ENCODE measurements at places on chromosomes 7 and 10.

DNA sequence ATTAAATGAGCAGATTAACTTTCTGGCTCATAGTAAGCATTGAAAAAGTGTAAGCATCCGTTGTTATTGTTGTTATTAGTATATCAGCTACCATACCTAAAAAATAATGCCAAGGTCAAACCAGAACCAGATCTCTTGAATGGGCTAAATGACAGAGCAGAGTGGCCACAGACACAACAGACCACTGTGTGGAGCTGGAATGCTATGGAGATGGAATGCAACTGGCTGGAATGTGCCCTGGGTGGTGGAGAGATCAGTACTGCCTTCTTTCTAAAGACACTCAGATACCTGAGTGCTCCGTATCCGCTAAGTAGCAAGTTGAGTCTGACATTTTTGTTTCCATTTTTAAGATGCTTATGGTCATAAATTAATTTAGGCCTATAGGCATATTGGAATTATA is 20.5 kb upstream of the DNAJB12 start:
- DNase-seq: no peak

- no peak for DNase-seq
Measured at GRCh38 chr7:25586513-25586912, 358.2 kb upstream of the NPVF start.

- DNase-seq: no peak
Measured at GRCh38 chr7:141481971-141482370, 69.2 kb upstream of the AGK start.

- DNase-seq: peak; percentile 30
Measured at GRCh38 chr7:1555813-1556543, at the start of gene TMEM184A. TSS of gene TMEM184A (minus strand) at chr7:1556205. CDS start at chr7:1555484, 721 bp downstream.

GRCh38 chr10:588246-589165 is 101.0 kb downstream of the DIP2C start:
- DNase-seq: no peak

GRCh38 chr10:123621492-123621891 is 44.7 kb upstream of the GPR26 start:
- no peak for DNase-seq

- peak; percentile 10 for DNase-seq
Measured at GRCh38 chr10:91410638-91411371, 661 bp downstream of the HECTD2 start.

DNA sequence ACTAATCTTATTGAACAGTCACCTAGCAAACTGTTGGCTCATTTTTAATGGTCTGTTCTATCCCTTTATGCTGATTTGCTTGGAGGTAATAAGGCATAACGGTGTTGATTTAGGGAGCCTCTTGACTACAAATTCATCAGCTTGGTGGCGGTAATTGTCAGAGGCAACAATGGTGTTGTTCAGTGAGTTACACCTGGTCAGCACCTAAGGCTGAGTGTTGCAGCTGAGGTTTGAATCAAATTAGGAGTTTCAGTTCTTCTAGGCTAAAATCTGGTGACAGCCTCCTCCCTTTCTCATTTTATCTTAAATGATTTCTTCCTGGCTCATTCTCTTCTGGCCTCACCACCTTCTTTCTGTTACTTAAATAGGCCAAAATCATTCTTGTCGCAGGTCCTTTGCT is 42.3 kb upstream of the SP8 start:
- no peak for DNase-seq

DNA sequence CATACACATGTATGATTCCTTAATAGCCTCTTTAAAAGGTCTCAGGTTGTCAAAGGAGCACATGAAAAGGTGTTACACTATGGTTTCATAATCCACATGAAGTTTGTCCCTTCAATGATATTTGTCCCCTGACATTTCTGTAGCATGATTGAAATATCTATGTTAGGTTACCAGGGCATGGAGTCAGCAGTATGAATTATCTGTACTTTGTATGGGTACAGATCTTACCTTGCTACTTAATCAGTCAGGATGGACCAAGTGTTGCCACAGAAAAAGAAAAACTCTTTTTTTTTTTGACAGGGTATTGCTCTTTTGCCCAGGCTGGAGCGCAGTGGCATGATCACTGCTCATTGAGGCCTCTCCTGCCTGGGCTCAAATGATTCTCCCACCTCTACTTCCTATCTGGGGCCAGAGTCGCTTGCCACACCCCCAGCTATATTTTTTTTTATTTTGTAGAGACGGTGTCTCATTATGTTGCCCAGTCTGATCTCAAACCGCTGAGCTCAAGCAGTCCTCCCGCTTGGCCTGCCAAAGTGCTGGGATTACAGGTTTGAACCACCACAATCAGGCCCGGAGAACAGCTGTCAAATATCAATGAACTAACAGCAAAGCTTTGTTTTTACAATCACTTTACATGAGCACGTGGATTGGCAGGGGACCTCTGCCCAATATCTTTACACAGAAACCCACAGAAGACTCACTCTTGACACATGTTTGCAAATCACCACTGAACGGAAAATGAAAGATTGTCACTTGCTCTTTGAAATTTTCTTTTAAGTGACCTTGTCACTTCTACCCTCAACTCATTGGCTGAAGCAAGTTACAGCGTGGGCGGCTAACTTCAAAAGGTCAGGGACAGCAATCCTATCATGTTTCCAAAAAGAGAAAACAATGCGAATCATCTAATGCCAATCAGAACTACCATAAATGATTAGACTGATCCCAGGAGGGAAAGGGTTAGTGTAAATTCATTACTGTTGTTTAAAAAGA is 140.2 kb downstream of the PRKG1 start:
- DNase-seq: no peak

GRCh38 chr7:151398446-151399304 is 11.2 kb downstream of the WDR86 start:
- no peak for DNase-seq

GRCh38 chr10:118977835-118978234 is 51.7 kb upstream of the NANOS1 start:
- DNase-seq: no peak

DNA sequence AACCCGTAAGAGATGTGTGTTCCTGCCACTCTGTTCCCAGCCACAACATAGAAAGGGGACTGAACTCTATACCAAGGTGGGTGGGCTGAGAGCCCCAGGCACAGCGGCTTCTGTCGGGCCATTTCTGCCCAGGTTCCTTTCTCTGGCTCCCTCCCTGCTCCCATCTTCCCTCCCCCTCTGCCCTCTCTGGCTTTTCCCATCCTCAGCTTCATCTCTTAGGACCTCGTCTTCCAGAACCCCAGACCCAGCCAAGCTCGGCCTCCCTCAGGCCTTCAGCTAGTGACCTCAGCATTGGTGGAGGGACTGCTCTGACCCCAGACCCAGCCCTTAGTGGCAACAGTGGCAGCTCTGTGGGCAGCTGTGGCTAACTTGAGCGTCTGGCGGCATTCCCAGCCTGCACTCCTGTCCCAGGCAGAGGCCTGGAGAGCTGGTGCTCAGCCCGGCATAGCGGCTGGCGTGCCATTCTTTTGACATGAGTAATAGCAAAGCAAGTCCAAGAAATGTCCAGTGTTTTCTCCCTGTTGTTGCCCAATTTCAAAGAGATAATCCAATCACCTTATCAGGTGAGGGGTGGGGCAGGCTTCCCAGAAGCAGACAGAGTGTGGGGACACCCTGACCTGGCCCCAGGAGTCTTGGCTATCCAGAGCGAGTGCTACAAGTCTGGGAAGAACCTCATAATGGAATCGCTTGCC is 15.9 kb downstream of the PTPRE start:
- DNase-seq: no peak

DNA sequence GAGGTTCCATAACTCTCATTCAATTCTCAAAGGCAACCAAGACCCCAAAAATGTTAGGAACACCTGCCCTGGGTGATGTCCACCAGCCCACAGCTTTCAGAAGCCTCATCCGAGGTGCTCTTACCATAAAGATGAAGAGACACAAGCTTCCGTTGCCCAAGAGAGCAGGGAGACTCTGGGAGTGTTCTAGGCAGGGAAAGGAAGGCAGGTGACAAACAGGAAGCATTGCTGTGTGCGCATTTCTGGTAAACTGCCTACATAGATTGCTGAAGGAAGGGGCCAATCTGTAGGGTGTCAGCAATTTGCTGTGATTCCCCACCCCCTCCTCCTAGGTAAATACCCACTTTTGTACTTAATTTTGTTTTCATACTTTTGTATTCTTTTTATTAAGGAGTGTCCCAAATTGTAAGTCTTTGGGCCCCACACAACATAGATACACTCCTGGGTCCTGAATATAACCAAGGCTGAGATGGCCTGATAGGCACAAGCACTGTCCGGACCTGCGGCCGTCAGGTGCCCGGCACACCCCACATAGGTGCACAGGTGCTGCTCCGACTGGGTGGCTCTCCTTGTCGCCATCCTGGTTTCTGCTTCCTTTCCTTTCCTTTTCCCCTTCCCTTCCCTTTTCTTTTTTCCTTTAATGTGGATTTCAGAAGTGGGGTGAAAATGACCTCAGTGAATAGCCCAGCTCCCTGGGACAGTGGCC is 51.4 kb upstream of the SMNDC1 start:
- no peak for DNase-seq

DNA sequence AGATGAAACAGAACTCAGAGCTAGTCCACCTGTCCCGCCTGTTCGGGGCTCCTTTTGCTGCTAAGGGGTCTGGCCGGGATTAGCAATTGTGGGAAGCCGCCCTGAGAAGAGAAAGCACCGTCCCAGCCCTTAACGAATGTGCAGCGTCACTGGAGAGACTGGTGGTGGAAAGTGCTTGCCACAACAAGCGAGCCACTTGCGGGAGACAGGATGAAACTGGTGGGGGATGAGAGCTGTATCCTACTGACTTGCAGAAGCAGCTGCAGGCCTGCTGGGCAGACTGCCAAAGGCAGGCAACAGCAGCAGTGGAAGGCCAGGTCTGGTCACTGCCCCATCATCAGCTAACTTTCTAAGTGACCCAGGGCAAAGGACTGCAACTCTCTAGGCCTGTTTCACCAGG is 95.4 kb downstream of the FAM53B start:
- peak; percentile 90 for DNase-seq

- no peak for DNase-seq
Measured at GRCh38 chr10:129631006-129631405, 164.0 kb downstream of the MGMT start.

- DNase-seq: peak; percentile 11
Measured at GRCh38 chr10:124344931-124345330, 73.8 kb downstream of the OAT start.

GRCh38 chr7:116538138-116538537 is 13.3 kb downstream of the CAV1 start:
- no peak for DNase-seq

DNA sequence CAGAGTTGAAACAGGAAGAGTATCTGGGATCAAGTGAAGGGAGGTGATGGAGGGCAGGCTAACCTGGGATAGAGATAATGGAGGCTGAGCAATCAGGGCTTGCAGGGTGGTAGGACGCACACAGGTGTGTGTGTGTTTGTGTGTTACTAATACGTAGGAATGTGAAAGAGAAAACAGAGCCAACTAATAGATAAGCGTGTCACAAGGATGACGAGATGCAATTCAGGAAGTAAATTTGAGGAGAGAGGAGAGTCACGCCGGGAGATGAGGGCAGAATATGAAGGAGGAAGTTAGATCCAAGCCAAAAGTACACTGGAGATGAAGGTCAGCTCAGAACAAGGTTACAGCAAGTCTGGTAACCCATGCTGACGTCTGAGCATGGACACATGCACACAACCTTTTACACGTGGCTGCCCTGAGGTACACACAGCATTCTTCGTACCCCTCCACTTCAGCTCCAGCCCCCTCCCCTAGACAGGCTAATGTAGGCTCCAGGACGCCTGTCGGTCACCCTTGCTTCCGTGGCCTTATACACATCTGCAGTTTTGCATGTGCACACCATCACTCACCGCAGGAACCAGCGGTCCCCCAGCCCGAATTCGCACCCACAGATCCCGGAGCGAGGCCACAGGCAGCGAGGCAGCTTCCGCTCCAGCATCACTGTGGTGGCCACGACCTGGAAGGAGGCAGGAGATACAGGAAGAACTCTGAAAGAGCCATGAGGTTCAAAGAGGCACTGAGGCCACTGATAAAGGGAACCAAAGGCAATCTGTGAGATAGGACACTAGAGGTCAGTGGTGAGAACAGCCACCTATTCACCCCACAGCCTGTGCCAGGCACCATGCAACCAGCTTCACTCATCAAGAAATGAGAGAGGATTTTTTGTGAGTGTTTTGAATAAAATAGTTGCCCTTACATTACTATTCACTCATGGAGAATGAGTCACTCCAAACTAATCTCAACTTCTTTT is 23.7 kb upstream of the TRPV6 start:
- peak; percentile 85 for DNase-seq

- peak; percentile 25 for DNase-seq
Measured at GRCh38 chr7:76191783-76192240, 9.9 kb upstream of the SRRM3 start.

- no peak for DNase-seq
Measured at GRCh38 chr7:100573691-100574361, at the start of gene SAP25. TSS of gene SAP25 (minus strand) at chr7:100573900. CDS start at chr7:100573742, 158 bp downstream.

DNA sequence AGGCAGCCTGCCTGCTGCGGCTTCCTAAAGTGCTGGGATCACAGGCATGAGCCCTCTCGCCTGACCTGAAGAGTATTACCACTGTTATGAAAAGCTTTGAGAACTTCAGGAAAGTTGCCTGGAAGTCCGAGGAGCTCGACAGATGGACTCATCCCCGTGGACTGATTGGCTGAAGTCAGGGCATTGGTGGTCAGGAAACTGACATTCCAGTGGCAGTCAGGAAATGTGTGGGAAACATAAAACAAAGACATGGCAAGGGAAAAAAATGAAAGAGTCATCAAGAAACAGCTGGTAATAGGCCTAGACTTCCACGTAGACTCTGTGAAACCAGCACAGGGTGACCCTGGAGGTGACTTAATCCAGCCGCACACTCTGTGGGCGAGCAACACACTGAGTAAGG is 123.3 kb downstream of the CDH23 start:
- DNase-seq: no peak

GRCh38 chr7:45028138-45028919 is 28.3 kb downstream of the CCM2 start:
- peak; percentile 61 for DNase-seq

- no peak for DNase-seq
Measured at GRCh38 chr7:132575419-132575981, 770 bp downstream of the PLXNA4 start.

DNA sequence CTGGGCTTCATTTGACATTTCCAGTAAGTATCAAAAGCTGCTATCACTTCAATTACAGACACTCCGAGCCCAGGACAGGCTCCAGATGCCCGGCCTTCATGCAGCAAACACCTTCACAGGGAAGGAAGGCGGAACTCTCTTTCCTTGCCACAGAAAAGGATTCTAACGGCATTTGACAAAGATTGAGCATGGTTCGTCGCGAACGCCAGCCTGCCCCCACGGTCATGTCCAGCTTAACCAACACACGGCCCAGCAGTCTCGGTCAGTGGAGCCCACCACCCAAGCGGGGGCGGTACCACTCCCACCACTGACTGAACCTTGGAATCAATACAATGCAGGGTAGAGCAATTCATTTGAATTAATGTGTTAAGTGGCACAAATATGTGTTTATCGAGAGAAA is 607.2 kb downstream of the DNAJB6 start:
- no peak for DNase-seq

DNA sequence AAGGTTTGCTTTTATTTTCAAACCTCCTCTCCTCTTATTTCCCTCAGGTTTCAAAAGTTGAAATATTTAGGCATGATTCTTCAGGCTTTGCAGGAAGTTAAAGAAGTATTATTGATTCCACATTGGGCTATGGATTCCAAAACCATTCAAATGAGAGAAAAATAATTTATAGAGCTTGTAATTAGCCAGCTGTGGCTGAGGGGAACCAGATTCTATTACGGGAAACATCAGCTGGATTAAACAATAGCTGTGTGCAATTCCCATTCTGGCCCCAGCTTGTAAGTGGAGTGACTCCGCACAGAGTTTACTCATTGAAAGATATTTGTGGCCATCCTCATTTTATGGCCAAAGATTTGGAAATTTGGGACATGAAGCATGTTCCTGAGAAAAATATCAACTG is 77.0 kb upstream of the PHYHIPL start:
- DNase-seq: no peak

GRCh38 chr7:44703921-44704320 is 44.7 kb upstream of the ZMIZ2 start:
- DNase-seq: no peak
